ENCODE measurements at places on chromosomes 12 and 14. TPM values are rescaled to one million over a fixed set of nuclear protein-coding genes. Genes with fewer than 3 reads are reported as not detected.

DNA sequence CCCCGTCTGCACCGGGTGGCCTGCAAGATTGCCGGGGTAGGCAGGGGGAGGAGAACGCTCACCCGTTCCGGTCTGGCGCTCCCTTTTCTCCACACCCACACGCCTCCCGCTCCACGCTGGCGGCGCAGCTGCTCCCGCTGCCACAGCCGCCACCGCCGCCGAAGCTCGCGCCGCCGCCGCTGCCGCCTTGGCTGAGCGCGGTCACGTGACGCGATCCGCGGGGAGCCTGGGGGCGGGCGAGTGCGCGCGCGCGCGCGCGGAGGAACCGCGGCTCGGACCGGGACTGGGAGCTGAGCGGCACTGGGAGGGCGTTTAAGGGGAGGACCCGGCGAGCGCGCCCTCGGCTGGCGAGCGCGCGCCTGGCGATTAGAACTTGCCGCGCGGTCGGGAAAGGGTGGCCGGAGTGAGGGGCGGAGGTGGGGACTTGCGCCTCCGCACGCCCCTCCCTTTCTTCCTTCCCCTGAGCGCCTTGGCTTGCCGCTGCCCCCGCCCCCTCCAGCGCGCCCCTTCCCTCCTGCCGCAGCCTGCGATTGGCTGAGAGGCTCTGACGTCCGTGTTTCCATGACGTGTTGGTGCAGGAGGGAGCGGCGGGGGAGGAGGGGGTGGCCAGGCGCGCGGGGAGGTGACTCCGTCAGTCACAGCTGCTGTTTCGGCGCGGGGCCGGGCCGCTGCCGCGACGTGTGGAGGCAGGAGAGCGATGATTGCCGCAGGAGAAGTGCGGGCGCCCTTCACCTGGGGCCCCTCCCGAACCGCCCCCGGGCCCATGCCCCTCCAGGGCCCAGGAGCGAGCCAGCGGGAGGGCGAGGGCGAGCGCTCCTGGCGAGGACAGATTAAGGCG is 738 bp upstream of the ATP2B1 start:
- peak; percentile 96 for DNase-seq

GRCh38 chr12:54201001-54201794 is 12.4 kb upstream of the SMUG1 start:
- no peak for DNase-seq

DNA sequence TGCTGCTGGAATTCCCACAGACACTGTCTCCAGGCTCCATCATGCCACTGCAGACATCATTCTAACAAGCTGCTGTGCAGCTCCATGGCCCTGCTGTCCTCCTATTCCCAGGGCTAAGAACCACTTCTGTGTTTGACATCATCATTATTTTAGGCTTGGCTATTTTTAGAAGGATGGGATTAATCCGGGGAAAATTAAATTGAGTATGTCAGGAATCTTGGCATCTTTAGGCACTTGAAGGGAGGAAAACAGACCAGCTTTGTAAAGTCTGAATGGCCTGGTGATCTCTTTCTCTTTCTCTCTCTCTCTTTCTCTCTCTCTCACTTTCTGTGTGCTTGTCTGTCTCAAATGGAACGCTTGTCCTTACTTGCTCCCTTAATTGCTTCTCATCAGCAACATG is 568.3 kb upstream of the FLRT2 start:
- no peak for DNase-seq

GRCh38 chr12:28568118-28568517 is 377.9 kb downstream of the CCDC91 start:
- DNase-seq = no peak

The HCAR1 gene
- 2.0 TPM for polyA plus RNA-seq

The GPR135 gene
- 6.1 TPM for polyA plus RNA-seq

The SDSL gene
- 15.7 TPM for polyA plus RNA-seq

The RIPK3 gene
- polyA plus RNA-seq = 2.6 TPM

Measured in left renal cortex interstitium (tissue), 4 donors.